Activated T-helper 9 cell treated with anti-CD3 and anti-CD28 coated beads, Interleukin-2, amount 50 U/mL, for 16 hours (primary cell): ENCODE measurements at places on chromosomes 16 and 17.

DNA sequence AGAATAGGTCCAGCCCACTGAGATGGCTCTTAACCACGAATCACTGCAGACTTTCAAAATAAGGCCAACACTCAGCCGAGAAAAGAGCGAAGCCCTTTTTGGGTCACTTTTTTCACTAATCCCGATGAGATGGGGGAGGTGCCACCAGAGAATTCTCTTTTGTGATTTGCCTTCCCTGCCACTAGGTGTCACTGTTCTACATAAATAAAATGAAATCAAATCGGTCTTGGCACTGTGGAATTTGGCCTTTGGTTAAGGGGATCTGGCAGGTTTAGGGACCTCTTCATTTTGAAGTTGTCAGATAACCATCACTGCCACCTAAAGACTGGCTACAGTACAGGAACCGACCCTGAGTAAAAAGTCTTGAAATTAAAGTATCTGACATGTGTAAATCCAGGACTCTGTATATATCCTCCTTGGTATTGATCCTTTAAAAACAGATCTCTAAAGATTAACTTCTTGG is 147.0 kb downstream of the HS3ST4 start:
- no peak for DNase-seq

- no peak for DNase-seq
Observed at GRCh38 chr16:894136-894535, 76.6 kb downstream of the LMF1 start.

DNA sequence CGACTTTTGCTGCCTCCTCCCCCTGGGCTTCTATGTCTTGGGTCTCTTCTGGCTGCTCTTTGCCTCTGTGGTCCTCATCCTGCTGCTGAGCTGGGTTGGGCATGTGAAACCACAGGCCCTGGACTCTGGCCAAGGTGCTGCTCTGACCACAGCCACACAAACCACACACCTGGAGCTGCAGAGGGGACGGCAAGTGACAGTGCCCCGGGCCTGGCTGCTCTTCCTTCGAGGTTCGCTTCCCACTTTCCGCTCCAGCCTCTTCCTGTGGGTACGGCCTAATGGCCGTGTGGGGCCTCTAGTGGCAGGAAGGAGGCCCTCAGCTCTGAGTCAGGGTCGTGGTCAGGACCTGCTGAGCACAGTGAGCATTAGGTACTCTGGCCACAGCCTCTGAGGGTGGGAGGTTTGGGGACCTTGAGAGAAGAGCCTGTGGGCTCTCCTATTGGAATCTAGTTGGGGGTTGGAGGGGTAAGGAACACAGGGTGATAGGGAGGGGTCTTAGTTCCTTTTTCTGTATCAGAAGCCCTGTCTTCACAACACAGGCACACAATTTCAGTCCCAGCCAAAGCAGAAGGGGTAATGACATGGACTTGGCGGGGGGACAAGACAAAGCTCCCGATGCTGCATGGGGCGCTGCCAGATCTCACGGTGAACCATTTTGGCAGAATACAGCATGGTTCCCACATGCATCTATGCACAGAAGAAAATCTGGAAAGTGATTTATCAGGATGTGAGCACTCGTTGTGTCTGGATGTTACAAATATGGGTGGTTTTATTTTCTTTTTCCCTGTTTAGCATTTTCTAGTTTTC is 2.3 kb downstream of the GP1BA start:
- DNase-seq, result no peak

GRCh38 chr16:30063278-30063892 is 2.2 kb upstream of the ALDOA start:
- DNase-seq, result no peak

- DNase-seq, result no peak
Observed at GRCh38 chr17:46898364-46898763, 24.6 kb upstream of the GOSR2 start.

- DNase-seq, result no peak
Observed at GRCh38 chr17:42438600-42439567, 15.8 kb upstream of the CAVIN1 start.

- no peak for DNase-seq
Observed at GRCh38 chr17:4854111-4854681, 21.1 kb downstream of the MINK1 start.

DNA sequence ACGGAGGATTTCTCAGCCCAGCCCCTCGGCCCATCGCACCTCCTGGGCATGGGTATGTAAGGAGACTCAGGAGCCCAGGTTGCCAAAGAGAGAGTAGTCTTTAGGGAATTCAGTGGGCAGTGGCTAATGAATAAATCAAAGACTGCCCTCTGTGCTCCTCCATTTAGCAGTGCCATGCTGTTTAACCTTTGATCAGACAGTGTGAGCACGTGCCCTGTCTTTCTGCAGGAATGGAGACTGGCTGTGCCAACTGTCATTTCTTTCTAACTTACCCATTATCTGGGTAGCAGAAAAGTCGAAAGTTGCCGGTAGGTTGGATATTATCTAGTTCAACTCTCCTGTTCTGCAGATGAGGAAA is 62.4 kb downstream of the CDRT4 start:
- no peak for DNase-seq

DNA sequence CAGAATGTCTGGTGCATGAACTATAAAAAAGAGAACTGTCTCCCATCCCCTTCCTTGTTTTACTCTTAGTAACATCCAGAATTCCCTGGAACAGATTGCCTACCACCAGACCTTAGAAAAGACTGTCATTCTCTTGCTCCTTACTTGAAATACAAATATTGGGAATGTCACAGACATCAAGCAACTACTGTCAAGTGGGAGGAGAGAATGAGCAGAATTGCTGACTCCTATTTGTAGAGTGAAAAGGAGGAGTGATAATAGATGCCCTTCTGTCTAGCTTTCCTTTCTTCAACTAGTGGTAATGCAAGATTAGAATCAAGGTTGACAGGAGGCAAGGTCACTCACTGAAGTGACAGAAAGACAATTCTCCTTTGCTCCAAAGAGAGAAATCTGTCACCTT is 23.9 kb upstream of the NOL11 start:
- no peak for DNase-seq

DNA sequence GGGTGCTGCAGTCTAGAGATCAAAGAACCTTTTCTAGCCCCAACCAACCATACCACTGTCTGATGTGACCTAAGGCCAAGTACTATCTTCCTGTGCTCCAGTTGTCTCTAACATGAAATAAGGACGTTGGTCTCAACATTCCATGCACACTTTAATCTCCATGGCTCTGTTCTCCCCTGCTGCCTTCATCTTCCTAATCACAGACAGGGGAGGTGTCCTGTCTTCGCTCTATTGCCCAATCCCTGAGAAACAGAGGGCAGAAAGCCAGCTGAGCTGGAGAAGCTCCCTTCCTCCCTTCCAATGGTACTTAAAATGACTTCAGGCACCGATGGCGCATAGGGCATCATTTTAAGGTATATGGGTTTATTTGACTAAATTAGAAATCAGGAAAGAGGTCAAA is 148.9 kb upstream of the GNAO1 start:
- DNase-seq, result no peak

- no peak for DNase-seq
Observed at GRCh38 chr16:90043526-90043925, 24.3 kb upstream of the DBNDD1 start.

GRCh38 chr16:31382485-31383161 is 10.5 kb upstream of the ITGAD start:
- peak; percentile 25 for DNase-seq

GRCh38 chr16:19574615-19575014 is 19.1 kb downstream of the VPS35L start:
- DNase-seq, result no peak

DNA sequence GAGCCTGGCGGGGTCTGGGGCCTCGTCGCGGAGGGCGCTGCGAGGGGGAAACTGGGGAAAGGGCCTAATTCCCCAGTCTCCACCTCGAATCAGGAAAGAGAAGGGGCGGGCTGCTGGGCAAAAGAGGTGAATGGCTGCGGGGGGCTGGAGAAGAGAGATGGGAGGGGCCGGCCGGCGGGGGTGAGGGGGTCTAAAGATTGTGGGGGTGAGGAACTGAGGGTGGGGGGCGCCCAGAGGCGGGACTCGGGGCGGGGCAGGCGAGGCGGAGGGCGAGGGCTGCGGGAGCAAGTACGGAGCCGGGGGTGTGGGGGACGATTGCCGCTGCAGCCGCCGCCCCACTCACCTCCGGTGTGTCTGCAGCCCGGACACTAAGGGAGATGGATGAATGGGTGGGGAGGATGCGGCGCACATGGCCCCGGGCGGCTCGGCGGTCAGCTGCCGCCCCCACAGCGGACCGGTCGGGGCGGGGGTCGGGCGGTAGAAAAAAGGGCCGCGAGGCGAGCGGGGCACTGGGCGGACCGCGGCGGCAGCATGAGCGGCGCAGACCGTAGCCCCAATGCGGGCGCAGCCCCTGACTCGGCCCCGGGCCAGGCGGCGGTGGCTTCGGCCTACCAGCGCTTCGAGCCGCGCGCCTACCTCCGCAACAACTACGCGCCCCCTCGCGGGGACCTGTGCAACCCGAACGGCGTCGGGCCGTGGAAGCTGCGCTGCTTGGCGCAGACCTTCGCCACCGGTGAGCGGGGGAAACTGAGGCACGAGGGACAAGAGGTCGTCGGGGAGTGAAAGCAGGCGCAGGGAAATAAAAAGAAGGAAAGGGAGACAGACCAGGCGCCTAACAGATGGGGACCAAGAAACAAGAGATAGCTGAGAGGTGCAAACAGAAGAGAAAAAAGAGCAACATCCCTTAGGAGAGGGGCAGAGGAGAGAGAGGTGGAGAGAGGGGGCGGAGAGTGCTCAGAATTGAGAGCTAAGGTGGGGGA is at the start of gene PNMT:
Gene PNMT, plus strand, starts transcription at position 509 of the 980 bp plus-strand sequence. Its CDS starts 23 bp downstream, at position 532.
- DNase-seq, result peak; percentile 40

- DNase-seq, result no peak
Observed at GRCh38 chr16:62225675-62226074, 189.4 kb upstream of the CDH8 start.

DNA sequence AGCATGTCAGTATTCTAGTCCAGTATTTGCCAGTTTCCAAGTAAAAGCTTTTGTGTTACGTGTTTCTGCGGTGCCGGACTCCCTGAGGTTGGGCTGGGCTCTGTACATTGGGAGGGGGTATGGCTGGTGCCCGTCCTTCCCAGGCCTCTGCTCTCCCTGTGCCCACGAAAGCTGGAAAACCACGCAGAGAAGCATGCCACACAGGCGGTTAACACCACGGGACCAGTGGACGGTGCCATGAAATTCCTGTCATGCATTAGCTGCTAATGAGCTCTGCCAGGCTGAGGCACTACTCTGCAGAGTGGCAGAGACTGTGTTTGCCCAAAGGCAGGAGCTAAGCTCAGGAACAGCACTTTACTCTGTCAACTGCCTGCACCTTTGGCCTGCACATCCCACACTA is 8.1 kb downstream of the SMIM5 start:
- no peak for DNase-seq

DNA sequence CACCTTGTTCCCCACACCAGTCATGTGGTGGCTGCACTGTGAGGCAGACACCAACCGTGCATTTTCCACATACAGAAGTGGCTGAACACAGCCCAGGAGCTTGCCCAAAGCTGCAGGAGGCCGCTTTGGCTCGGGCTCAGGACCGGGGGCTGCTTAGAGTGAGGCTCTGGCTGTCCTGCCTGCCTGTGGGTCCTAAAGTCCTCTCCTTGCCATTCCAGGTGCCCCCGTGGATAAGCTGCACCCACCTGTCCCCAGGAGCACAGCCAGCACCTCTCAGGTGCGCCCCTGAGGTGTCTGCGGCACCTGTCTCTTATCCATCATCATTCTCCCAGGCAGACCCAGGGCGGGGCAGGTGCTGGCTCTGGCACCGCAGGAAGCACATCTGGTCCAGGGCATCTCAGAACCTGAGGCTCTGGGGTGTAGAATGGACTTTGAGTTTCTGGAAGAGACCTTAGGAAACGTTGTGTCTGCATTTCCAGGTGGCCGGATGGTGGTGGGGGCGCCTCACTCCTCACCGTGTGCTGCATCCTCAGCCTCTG is 180.5 kb upstream of the ZNF469 start:
- DNase-seq, result no peak

DNA sequence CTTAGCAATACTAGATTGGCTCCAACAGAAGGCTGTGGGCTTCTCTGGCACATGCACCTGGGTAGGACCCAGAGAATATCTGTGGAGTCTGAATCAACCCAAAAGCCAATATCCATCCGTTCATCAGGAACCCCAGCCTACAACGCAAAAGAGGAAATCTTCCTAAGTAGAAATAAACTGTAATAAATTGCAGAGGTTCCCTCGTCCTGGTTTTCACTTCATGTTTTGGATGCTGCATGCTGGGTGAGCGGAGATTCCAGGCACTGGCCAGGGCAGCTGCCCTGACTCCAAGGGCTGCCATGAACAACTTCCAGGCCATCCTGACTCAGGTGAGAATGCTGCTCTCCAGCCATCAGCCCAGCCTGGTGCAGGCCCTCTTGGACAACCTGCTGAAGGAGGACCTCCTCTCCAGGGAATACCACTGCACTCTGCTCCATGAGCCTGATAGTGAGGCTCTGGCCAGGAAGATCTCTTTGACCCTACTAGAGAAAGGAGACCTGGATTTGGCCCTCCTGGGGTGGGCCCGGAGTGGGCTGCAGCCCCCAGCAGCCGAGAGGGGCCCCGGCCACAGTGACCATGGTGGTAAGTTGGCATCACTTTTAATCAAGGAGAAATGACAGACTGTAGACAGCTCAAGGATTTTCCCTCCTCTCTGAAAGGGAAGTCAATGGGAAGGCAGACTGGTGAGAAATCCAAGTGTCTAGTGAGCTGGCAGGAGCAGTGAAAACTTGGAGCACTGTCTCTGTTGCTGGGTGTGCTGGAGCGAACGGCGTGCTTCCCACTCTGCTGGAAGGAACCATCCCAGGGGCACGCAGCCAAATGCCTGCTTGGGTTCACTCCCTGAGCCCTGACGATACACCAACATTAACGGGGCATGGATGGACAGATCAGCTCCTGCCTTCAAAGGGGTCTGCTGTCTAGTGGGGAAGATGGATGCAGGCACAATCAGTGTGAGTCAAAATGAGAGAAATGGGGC is 10.7 kb upstream of the CIITA start:
- no peak for DNase-seq

GRCh38 chr17:17018021-17018441 is 24.2 kb upstream of the MPRIP start:
- no peak for DNase-seq

GRCh38 chr17:5467416-5467815 is 1.4 kb downstream of the DHX33 start:
- no peak for DNase-seq

GRCh38 chr16:88805340-88805715 is 1.7 kb downstream of the CDT1 start:
- DNase-seq, result no peak

DNA sequence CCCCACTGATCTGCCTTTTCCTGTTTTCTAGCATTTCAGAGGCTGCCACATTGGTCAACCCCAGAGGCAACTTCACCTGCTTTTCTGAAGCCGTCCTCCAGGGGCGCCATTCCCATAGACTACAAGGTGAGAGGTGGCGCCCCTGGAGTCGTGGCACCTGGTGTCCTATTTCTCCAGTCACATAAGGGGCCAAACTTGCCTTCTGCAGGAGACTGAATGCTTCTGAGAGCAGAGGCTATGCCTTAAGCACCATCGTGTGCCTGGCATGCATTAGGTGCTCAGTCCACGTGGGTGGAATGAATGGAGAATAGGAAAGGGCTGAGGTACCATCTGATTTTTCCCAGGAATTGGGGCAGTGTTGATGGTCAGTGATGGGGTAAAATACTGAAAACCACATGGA is 164.8 kb downstream of the HAPSTR1 start:
- no peak for DNase-seq

GRCh38 chr17:76540381-76541300 is 797 bp downstream of the PRCD start:
- no peak for DNase-seq

GRCh38 chr16:76121636-76122035 is 155.6 kb upstream of the CNTNAP4 start:
- no peak for DNase-seq

- no peak for DNase-seq
Observed at GRCh38 chr16:19588661-19589060, 33.2 kb downstream of the VPS35L start.
